Activated CD8-positive, alpha-beta T cell treated with anti-CD3 and anti-CD28 coated beads, Interleukin-2, amount 10 ng/mL, durations not matched to agents 7 days and 5 days (primary cell): ENCODE measurements at places on chromosomes 12 and 14. TPM values are rescaled to one million over a fixed set of nuclear protein-coding genes. Genes with fewer than 3 reads are reported as not detected.

The IFNG-AS1 gene
- not detected for total RNA-seq

The LRRC43 gene
- not detected for total RNA-seq

The KRT83 gene
- not detected for total RNA-seq

DNA sequence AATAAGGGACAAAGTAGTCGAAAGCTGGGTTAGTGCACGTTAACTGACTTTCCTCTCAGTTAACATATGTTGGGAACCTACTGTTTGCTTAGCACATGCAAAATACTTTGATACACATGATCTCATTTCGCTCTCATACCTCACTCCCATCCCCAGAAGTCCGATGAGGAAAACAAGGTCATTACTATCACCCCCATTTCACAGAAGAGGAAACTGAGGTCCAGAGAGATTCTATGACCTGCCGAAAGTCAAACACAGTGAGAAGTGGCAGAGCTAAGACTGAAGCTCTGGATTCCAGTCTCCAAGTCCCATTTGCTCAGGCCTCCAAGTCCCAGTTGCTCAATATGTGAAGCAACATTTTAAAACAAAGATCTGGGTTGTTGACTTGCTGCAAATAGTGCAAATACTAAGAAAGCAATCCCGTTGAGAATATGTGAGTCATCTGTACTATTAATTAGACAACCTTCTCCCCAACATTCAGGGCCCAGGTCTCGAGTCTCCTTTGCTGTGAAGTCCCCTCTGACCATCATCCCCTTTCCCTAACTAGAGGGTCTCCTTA is 170.6 kb upstream of the PWP1 start:
- no peaks in the 10 kb centered on the region for H3K27me3 ChIP-seq
- H3K4me1 ChIP-seq: peaks cover 18% of the 10 kb centered on the region
- no peak overlapping the region for H3K4me3 ChIP-seq
- no peak for DNase-seq

- peaks cover 19% of the 10 kb centered on the region for H3K4me1 ChIP-seq
- no peaks in the 10 kb centered on the region for H3K27me3 ChIP-seq
- H3K27ac ChIP-seq: no peak overlapping the region
These were observed 148.6 kb upstream of the FOXN3 start for GRCh38 chr14:89565607-89566006.

DNA sequence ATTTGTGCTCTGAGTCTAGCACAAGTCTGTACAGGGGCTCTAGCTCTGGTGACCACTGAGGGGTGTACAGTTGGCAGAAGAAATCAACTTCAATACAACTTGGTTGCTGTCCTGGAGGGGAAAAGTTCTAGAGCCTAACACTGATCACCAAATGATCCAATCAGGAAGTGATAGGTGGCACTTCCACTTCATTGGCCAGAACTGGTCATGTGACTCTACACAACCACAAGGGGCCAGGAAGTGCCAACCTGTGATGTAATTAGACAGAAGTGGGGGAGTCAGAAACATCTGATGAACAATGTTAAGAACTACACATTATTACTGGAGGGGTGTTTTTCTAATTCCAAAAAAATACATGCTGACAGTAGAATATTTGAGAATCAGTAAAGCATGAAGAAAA is 401.6 kb downstream of the VRK1 start:
- peaks cover 4% of the 10 kb centered on the region for H3K27me3 ChIP-seq
- no peak overlapping the region for H3K4me3 ChIP-seq
- H3K4me1 ChIP-seq: peaks cover 3% of the 10 kb centered on the region
- H3K27ac ChIP-seq: no peak overlapping the region
- peak; percentile 39 for DNase-seq

DNA sequence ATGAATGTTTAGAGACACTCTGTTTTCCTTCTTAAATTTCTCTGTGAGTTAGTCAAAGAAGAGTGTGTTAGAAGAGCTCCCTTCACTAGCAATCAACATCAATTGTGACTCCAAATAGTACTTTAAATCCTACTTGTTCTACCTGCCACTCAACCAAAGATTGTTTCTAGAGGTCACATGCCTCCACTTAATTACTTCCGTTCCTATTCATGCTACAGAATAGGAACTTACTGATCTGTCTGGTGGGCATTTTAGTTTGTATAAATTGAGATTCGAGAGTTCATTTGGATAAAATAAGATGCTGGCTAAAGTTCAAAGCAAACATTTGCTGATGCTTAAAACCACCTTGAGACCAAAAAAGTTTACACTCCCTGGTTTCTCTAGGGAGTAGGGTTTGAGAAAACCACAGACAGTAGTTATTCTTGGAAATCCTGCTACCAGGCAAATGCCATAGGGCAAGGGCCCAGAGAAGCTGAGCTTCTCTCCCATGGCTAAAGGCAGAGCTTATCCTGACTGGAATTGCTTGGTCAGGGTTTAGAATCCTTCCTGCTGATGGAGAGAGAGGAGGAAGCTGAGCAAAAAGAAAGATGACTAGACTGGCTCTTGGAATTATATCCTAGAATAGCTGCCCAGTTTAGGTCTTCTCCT is 389.6 kb upstream of the ATP2B1 start:
- H3K27ac ChIP-seq: no peak overlapping the region
- H3K4me1 ChIP-seq: peaks cover 10% of the 10 kb centered on the region
- DNase-seq: no peak
- no peaks in the 10 kb centered on the region for H3K36me3 ChIP-seq
- H3K4me3 ChIP-seq: no peak overlapping the region

DNA sequence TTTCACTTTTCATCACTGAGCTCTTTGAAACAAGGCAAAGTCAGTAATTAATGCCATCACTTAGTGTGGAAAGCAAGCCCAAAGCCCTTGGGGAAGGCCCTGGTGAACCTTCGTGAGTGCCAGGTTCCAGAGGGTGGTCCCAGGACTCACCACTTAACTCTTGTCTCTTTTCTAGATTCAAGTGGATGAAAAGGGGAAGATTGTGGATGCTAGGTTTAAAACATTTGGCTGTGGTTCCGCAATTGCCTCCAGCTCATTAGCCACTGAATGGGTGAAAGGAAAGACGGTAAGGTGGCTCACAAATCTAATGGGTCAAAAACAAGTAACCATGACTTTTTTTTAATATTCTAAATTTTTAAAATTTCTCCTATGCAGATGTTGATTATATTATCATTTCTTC is 2.8 kb downstream of the ISCU start:
- peaks cover 50% of the 10 kb centered on the region for H3K36me3 ChIP-seq
- DNase-seq: no peak
- H3K27me3 ChIP-seq: no peaks in the 10 kb centered on the region
- no peak overlapping the region for H3K4me3 ChIP-seq

DNA sequence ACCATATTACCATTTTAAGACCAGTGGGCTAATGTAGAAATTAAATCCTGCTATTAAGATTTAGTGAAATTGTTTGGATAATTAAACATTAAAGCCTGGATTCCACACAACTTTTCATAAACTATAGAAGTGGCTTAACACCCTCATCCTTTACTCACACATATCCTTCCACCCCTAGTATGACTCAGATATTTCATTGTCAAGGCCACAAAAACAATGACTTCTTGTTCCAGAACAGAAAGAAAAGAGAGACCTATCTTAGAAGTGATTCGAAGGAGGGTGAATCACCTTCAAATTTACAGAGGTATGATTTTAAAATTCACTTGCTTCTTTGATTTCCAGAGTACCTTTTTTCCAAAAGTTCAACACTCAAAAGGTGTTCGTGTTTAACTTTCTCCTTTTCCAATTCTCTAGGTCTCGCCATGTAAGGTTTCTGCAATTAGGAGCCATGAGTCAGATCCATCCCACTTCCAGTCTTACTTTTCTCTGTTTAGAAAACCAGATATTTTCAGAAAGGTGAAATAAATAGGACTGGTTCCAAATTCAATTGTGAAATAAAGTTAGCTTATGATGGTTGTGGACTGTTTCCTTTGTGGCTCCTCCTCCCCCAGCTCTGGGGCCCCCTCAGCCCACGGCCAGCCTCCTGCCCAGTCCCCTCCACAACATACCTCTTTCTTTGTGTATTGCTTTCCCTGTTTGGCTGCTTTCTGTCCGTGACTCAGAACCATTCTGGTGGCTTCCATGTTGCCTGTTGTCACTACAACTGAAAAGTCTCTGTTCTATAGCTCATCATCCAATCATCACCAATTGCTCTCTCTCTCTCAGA is 24.6 kb upstream of the MGP start:
- peaks cover 17% of the 10 kb centered on the region for H3K4me1 ChIP-seq
- H3K36me3 ChIP-seq: peaks cover 65% of the 10 kb centered on the region
- H3K27ac ChIP-seq: no peak overlapping the region
- no peaks in the 10 kb centered on the region for H3K27me3 ChIP-seq
- H3K4me3 ChIP-seq: no peak overlapping the region

DNA sequence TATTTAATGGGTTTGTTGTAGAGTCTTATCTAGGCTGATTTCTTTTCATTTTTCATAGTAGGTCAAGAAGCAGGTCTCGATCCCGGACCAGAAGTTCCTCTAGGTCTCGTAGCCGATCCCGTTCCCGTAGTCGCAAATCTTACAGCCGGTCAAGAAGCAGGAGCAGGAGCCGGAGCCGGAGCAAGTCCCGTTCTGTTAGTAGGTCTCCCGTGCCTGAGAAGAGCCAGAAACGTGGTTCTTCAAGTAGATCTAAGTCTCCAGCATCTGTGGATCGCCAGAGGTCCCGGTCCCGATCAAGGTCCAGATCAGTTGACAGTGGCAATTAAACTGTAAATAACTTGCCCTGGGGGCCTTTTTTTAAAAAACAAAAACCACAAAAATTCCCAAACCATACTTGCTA is 4.2 kb downstream of the SRSF5 start:
- no peaks in the 10 kb centered on the region for H3K27me3 ChIP-seq
- peaks cover 86% of the 10 kb centered on the region for H3K36me3 ChIP-seq
- H3K4me3 ChIP-seq: no peak overlapping the region
- no peak overlapping the region for H3K27ac ChIP-seq
